ENCODE measurements at places on chromosomes 13 and 19.
A peak's percentile ranks its signal among the peaks of the same experiment; 100 is the strongest.

DNA sequence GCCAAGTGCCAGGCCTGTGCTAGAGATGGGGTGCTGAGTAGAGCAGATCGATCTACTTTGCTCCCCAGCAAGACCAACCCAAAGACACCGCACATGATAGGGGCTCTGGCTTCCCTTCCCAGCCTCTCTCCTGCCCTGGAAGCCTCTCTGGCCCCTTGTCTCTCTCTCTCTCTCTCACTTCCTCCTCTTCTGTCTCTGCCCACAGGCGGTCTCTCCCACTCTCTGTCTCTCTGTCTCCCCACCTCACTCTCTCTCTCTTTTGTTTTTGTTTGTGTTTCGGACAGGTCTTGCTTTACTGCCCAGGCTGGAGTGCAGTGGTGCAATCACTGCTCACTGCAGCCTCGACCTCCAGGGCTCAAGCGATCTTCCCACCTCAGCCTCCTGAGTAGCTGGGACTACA lies 1.3 kb downstream of the SELENOV start:
- DNase-seq = no peak

- peak; percentile 88 for DNase-seq
Measured at GRCh38 chr13:40503966-40504591, 162.4 kb downstream of the FOXO1 start.

DNA sequence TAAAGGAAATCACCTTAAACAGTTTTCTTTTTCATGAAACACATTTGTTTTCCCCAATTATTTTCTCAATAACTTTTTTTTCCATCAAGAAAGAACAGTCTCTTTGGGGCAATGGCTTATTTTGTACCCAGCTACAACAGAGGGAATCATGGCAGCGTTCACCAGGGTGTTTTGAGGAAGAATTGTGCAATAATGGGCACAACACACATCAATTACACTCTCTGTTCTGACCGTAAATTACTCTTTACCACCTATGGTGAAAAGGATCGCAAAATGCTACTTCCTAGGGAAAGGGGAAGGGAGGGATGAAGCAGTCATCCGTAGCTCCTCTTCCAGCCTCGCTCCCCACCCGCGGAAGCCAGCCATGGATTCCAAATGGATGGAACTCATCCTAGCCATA lies 38.6 kb downstream of the TMTC4 start:
- no peak for DNase-seq

DNA sequence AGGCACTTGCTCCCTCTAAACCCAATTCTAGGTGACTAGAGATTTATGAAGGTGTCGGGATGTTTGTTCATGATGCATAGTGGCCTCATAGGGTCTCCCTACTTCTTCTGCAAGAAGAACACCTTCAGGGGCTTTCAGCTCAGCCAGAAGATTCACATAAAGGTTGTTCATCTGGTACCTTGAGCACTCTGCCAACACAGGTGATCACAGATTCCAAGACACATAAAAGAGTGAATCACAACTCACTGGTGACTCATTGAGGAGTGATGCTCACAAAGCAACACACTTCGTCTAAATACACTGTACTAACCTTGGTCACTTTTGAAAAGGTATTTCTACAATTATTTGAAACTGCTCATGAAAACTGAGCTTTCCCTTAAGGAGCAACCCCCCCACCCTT lies 6.8 kb upstream of the ZNF324 start:
- DNase-seq = no peak

- no peak for DNase-seq
Measured at GRCh38 chr13:59472134-59472533, 691.6 kb downstream of the DIAPH3 start.

DNA sequence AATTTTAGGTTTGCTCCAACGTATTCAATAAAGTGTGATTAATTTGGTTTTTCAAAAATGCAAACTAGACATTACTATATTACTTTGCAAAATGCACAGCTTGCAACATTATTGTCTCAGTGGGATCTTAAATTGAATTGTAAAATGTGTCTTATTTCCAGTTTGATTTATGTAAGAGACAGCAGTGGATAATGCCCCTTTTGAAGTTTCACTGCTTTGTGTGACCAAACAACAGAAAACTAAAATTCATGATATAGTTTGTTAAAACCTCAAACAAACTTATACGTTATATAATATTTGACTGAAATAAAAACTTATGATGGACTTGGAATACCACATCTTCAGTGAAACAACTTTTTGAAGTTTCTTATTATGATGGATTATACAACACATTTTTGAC lies 279.8 kb downstream of the DACH1 start:
- DNase-seq = no peak

- no peak for DNase-seq
Measured at GRCh38 chr19:35098413-35099049, 17.1 kb upstream of the FXYD3 start.

DNA sequence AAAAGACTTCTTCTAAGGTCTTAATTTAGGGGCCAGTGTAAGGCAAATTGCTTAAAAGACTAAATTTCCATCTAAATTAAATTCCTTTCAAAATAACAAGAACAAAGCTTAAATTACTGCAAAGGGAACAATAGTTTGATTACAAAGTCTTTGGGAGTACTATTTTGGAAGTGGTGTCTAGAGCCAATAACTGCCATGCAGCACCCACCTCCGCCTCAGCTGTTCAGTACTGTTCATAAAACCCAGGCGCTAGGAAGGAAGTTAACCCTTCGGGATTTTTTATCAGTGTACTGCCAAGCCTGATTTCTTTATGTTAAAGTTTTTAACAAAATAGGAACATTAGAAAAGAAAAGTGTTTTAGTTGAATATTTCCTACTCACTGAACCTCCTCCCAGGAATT lies 210.1 kb downstream of the LIG4 start:
- DNase-seq = no peak

GRCh38 chr13:26401578-26402021 lies 147.7 kb downstream of the CDK8 start:
- DNase-seq = no peak

DNA sequence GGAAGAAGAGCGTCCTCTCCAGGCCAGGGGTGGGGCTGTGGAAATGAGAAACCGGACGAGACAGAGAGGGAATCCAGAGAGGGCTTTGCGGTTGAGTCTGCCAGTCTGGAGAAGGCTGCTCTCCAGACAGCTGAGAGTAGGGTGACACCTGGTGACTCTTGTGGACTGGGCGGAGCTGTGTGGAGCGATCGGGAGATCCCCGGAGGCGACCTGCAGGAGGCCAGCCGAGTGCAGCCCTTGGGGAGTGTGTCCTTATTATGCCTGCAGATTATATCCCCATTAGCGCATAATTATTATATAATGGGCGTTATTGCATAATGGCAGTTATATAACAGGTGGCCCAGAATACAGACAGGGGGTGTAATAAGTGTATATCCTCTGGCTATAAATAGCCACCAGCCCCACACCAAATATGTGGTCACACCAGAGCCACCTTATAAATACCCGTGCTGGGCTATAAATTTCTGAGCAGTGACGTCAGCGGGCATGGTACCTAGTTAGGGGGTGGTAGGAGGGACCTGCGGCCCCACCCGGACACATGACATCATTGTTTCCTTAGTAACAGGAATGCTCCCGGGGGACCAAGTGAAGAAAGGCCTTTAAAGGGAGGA lies 41.2 kb downstream of the NFIX start:
- peak; percentile 88 for DNase-seq

DNA sequence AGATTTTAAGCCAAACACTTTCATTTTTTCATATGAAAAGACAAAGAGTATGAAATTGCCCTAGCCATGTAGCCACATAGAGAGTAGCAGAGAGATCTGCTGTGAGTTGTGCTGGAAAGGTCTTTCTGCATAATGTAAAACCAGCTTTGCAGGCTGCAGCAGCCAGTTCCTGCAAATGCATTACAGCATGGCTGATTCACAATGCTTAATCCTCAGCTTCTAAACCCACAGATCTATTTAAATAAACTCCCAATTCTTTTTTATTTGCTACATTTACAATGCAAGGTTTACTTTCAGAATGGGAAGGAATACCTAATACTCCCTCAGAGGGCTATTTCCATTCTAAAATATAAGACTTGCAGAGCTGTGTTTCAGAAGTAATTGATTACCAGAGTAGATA lies 185.6 kb upstream of the STARD13 start:
- no peak for DNase-seq

All from Daoy (cell line).